ENCODE measurements at places on chromosomes 3 and 15. TPM values are rescaled to one million over a fixed set of nuclear protein-coding genes. Genes with fewer than 3 reads are reported as not detected.
A peak's percentile ranks its signal among the peaks of the same experiment; 100 is the strongest.

DNAH12 gene
- total RNA-seq: under 0.01 TPM

DNA sequence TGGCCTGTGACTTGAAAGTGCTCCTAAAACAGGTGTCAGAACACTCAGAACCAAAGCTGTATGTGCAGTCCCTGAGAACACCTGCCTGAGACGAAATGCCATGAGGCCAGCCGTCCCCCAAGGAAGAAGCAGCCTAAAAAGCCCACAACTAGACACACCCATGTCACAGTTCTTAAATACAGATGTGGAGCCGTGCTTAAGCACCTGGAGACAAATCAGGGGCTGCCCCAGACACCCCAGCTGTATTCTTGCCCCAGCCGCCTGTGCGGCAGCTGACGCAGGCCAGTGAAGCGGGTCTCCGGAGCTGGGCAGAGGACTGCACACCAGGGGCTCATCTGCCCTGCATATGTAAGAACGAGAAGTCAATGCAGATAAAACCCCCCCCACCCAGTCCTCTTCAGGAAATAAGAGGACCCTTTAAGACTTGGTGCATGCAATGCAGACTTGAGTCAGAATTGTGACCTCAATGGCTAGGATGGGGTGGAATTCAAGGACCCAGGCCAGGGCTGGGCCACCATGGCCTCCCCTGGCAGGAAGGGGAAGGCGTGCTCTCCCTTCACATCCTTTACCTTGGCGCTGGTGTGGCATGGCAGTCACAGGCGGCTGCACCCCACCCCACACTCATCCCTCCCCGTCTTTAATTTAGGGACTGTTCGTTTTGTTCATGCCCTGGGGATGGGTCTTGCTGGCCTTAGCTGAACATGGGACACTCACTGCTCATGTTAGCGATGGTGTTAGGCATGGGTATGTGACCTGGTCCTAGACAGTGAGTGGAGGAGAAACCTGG lies 27.7 kb upstream of the PLXNA1 start:
- DNase-seq: no peak

- no peak for DNase-seq
These were observed 6.7 kb downstream of the LMOD3 start for GRCh38 chr3:69115731-69116130.

DNA sequence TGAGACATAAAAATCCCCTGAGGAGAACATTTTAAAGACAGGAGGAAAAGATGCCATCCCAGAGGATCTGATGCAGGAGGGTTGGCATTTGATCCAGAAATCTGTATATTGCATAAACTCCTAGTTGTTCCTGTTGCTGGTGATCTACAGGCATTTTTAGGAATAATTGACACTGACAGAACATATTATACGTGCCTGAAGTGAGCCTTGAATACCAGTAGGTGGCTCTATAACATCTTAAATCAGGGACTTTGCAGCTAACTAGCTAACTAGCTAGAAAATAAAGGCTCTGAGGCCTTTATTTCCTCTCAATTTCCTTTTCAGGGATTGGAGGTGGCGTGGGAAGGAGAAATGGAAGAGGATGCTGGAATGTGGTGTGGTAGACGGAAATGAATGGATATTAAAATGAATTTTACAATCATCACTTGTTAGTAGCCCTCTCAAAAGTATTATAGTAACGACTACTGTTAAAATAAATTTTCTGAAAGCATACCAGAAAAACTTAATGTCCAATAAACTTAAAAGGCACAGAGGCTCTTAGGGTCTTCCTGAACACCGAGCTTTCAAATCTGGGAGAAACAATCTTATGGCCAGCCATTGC lies 73.8 kb upstream of the ZBED2 start:
- DNase-seq: peak; percentile 58

DNA sequence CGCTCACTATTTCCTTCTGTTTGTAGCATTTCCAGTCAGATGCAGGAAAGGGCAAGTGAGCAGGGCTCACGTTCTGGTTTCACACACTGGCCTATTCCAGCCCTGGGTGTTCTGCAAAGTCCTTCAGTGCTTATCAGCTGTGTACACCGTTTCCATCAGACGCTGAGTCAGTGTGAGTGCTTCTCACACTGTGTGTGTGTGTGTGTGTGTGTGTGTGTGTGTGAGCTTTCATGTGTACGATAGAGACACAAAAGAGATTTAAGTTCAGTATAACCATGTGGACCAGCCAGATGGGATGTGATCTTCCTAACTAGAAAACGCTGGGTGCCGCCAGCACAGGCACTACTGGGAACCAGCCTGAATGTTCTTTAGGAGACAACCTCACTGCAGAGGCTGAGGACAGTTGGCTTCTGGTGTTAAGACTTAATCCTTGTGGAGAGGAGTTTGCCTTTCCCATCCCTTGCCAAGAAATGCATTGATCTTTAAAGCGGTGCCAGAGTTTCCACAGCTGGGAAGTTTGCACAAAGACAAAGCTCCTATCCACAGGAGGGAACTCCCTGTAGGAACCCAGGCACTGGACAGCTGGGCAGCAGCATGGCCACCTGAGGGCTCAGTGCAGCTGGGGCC lies 3.9 kb upstream of the CHSY1 start:
- DNase-seq: peak; percentile 88

- DNase-seq: no peak
These were observed 291.9 kb upstream of the POU1F1 start for GRCh38 chr3:87568331-87568730.

DNA sequence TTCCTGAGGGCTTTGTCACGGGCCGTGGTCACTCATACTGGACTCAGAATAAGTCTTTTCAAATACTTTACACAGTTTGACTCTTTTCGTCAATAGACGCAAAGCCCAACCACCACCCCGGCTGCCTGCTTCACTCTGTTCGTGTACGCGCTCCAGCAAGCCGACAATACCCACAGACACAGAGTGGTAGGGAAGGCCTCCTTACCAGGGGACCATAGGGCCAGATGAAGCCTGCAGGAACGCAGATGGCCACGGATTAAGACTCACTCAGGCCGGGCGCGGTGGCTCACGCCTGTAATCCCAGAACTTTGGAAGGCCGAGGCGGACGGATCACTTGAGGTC lies 29.7 kb downstream of the EFCAB12 start:
- DNase-seq: no peak

DNA sequence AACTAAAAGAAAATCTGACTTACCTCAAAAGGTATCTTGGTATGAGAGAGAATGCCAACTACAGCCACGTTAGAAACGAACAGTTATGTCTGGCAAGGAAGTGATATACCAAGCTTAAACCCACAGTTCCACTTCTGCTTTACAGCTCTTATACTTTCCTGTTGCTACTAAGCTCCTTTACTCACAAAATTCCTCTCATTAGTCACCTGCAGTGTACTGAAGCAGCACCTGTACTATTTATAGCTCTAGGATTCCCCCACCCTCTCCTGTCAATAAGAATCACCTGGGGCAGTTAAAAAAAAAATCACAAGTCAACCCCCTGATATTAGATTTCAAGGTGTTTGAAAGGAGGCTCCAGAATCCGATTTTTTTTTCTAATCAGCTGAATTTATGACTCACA lies 2.9 kb upstream of the TMEM266 start:
- no peak for DNase-seq

DNA sequence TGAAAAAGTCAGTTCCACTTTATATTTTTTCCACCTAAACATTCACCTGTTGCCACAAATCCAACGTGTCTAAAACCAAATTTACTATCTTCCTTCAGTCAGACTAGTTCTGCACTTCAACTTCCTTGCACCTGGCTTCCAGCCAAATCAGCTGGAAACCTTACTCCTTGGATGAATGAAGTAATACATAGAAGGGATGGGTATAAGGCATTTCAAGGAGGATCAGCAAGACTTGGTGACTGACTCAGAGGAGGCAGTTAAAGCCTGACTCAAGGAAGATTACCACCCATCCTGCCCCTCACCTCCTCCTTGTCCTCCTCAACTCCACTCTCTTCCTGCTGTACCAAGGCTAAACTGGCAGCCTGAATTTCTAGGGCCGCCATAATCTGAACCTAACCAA lies 37.1 kb downstream of the QTRT2 start:
- DNase-seq: no peak

- no peak for DNase-seq
These were observed 48.3 kb downstream of the SERP1 start for GRCh38 chr3:150497956-150498355.

Data from hematopoietic multipotent progenitor cell (in vitro differentiated cells).